Immature natural killer cell (primary cell): ENCODE measurements at places on chromosomes 7 and 10.

DNA sequence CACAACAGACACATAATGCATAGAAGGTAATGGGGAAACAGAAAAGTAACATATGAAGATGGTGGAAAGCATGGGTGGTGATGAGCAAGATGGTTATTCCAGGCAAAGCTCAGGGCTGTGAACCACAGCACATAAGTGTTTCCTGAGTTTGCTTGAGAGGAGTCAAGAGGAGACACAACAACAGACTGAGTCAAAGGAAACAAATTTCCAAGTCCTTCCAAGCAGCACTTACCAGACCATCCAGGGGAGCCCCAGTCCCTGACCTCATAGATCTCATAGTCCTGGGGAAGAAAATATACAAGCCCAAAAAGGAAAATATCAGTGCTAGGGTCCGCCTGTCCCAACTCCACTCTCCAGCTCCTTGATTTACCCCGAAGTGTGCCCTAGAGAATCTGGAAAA, 216.6 kb upstream of the FZD1 start:
- DNase-seq: no peak

GRCh38 chr7:7157887-7158271, 24.5 kb upstream of the C1GALT1 start:
- DNase-seq: no peak

DNA sequence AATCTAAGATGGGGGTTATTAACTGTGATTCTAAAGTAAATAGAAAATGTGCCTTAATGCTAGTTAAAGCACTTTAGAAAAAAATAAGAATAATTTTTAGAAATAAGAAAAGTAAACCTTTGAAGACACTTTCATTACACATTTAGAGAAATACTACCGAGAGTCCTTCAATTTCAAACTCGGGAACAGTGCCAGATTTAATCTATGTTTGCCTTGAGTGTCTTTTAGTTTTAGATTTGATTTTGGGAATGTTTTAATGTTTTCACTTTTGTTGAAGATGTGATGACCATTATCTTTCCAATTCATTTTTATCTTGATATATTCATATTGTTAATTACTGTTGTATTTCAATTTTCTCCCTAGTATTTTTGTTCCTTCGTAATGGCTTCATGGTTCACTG, 592.7 kb upstream of the MGMT start:
- DNase-seq: no peak

DNA sequence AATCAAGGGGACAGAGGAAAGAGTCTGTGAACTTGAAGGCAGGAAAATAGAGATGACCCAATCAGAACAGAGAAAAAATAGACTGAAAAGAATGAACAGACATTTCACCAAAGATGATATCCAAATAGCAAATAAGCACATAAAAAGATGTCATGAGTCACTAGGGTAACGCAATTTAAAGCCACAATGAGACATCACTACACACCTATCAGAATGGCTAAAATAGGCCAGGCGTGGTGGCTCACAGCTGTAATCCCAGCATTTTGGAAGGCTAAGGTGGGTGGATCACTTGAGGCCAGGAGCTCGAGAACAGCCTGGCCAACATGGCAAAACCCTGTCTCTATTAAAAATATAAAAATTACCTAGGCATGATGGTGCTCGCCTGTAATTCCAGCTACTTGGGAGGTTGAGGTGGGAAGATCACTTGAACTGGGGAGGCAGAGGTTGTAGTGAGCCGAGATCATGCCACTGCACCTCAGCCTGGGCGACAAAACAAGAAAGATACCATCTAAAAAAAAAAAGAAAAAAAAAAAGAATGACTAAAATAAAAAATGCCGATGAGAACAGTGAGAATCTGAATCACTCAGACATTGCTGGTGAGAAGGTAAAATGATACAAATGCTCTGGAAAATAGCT, 100.9 kb downstream of the LHPP start:
- DNase-seq: no peak
